T-helper 1 cell (primary cell): ENCODE measurements at places on chromosomes 1 and 21.

DNA sequence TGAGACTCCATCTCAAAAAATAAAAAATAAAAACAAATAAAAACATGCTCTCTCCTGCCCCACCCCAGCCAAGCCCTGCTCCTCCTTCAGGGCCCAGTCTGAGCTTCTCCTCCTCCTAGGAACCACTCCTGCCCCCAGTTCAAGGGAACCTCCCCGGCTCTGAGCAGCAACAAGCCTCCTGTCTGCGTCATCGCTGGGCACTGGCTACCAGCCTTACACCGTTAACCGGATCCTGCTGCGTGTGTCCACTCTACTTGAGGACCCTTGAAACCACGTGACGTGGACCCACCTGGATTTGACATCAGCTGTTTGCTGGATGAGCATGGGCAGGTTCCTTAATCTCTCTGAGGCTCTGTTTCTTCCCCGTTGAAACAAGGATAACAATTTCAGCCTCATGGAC is 1.6 kb upstream of the TAS1R2 start:
- DNase-seq: no peak

DNA sequence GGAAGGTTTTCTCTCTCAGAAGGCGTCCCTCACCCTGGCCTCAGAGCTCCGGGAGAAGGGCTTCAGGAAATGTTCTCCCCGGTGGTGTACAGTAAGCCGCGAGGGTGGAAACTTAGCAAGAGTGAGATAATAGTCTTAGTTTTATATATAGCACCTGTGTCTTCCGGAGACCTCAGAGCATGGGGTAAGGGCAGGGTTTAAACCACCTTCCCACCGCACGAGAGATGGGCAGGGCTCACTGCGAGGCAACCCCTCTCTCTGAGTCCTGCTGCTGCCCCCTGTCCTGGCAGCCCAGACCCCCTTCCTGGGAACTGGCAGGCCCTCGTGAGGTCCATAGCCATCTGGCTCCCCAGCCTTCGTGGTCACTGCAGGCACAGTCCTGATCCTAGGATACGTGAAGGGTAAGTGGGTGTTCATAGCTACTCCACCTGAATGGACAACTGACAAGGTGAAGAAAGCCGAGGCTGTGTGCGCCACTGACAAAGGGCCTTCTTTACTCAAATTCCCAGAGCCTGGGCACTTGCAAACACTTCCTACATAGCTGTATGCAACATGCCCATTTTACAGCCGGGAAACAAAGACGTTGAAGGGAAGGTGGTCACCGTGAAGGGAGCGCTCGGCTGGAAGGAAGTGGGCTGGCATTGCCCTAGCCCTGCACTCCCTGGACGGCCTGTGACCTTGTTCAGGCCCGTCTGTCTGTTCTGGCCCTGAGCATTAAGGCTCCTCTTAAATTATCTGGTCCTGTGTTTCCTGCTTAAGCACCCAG is 26.9 kb downstream of the ITPKB start:
- DNase-seq: peak; percentile 50

DNA sequence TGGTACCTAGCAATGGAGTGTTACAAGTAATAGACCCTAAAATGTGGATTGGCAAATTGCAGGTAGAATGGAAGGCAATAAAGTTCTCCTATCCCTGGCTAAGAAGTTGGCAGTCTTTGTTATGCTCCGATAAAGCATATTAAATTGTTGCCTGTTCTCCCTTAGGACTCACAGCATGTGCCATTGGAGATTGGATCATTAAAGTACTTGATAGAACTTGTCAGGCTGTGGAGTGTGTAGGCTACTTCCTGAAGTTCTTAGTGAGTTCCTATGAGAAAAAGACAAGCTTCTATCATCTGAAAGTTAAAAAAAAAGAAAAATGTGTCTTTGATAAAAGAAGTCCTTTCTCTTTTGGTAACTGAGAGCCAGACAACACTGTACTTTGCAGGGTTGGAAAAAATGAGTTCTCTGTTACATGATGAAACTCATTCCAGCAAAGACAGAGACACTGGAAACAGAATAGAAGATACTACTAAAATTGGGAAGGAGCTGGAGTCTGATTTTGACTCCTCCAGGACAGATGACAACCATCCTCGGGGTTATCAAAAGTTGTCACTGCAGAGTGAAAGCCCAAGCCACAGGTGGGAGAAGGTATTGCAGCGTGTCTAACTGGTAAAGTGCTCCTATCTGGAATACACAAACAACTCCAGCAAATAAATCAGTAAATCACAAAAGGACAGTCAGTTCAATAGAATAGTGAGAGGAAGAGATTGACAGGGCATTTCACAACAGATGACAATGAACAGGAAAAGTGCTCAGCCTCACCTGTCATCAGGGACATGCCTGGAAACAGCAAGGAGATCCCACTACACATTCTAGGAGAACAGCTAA is 87.5 kb upstream of the WDR26 start:
- no peak for DNase-seq

DNA sequence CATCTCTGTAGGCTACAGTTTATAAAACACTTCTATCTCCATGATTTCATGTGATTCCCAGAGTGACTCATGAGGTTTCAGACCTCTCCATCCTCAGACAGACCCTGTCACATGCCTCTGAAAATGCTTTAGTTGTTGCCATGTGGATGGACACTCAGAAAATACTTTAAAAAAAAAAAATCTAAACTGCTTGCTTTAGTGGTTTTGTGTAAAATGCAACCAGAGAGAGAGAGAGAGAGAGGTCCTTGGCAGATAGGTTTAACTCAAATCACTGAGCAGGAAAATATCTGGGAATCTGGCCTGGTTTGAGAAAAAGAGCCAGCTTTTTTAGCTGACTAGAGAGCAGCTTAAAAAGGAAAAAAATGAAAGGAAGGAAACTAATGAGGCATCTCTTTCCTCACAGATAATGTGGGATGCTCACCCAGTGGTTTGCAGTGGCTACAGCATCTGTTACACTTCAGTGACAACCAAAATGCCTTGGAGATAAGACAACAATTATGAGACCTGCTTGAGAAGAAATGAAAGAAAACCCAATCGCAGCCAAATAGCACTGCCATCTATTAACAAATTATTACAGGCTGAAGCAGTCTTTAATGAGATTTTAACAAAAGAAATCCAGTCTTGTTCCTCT is 54.6 kb upstream of the SYT14 start:
- DNase-seq: no peak

GRCh38 chr1:234197839-234198238 is 175.4 kb upstream of the COA6 start:
- DNase-seq: no peak

DNA sequence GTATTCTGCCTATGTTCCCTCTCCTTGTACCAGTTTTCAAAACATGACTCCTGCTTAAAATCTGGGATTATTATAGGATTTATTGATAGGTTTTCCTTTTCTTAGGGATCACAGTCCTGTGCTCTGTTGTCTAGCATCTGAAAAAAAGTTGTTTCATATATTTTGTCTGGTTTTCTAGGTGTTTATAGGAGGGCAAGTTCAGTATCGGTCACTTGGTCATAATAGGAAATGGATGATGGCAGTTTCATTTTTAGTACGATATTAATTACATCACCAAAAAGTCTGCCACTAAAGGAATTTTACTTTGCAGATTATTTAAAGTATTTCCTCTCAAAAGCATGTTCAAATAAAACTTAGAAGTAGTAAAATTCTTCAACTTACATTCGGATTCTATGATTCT is 94.4 kb downstream of the RASAL2 start:
- DNase-seq: no peak

- peak; percentile 14 for DNase-seq
These were observed 32.1 kb downstream of the RABGAP1L start for GRCh38 chr1:174191349-174191862.
